ENCODE measurements at places on chromosomes 2 and 18.

- DNase-seq = no peak
These were observed 9.1 kb downstream of the NCL start for GRCh38 chr2:231455222-231455621.

- DNase-seq = no peak
These were observed 241.4 kb downstream of the ZNF385B start for GRCh38 chr2:179619947-179620467.

DNA sequence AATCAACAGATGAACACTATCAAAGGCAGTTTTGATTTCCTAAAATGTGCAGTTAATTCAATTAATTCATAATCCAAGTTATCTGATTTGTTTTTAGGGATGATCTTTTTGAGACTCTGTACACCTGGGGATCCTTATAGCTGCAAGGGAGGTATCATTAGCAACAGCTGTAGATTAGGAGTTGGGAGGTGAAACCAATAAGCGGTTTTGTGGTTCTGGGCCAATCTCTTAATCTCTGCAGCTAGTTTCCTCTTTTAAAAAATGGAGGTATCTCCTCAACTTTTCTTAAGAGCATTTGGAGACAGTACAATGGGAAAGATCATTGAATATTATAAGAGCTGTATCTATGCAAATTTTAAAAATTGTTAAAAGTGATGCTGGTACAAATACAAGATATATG is 126.0 kb downstream of the MC4R start:
- DNase-seq = no peak

GRCh38 chr2:138010890-138011289 is 46.6 kb downstream of the HNMT start:
- no peak for DNase-seq

GRCh38 chr2:39370101-39370500 is 67.0 kb downstream of the MAP4K3 start:
- no peak for DNase-seq

GRCh38 chr2:31078579-31079105 is 59.6 kb downstream of the GALNT14 start:
- DNase-seq = no peak

GRCh38 chr2:112304298-112304941 is 29.0 kb downstream of the ZC3H6 start:
- DNase-seq = no peak

Data from inflammatory macrophage (primary cell).